ENCODE measurements at places on chromosomes 6 and 20.

- DNase-seq: peak; percentile 69
Measured at GRCh38 chr6:34226731-34227586, 9.7 kb upstream of the HMGA1 start.

GRCh38 chr6:33815854-33816253 lies 12.1 kb upstream of the MLN start:
- DNase-seq: no peak

DNA sequence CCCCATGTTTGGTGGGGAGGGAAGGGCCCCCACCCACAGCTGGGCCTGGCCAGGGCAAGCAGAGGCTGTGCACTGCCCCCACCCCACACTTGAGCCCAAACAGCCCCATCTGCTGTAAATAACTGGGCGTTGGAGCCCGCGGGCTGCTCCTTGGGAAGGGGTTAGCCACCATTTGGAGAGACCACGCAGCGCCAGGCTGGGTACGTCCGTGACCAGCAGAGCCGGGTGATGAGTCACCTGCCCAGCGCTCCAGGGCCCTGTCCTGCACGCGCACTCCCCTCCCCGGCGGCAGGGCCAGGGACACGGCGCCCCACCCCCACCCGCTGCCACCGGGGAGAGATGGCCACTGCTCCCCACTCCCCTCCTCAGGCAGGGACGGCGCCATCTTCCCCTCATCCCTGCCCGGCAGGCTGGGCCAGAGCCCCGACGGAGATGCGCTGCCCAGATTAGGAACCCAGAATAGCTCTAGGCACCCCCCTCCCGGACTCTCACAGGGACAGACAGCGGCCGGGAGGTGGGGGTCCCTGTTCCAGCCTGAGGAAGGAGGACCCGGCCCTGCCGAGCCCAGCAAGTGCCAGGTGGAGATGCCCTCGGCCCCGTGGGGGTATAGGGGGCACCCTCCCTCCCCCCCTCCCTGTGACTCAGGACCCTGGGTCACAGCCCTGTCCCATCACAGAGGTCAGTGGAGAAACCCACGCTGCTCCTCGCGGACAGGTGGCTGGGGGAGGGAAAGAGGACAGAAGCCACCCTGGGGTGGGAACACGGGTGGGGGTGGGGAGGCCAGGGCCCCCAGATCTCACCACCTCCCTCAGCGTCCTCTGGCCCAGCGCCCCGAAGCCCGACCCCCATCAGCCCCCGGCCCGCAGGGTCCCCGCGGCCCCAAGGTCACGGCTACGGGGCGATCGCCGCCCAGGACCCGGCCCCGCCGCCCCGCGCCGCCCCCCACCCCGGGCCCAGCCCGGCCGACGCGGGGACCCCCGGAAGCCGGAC lies 642 bp downstream of the EEF1A2 start:
- peak; percentile 72 for DNase-seq

DNA sequence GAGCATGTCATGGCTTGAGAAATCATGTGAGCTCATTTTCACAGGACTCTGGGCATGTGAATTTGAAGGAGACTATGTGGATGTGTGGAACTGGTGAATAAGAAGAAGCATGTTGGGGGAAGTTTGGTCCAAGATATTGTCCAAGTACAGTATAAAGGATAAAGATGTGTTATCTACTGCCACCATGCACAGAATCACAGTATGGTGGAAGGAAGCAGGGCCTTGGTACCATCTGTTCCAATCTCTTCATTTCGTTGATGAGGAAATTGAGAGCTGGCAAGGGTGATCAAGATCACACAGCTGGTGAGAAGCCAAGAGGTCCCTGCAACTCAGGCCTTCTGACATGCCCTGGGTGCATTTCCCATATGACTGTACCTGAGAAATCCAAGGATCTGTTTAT lies 31.5 kb upstream of the RIPOR2 start:
- DNase-seq: no peak

- DNase-seq: no peak
Measured at GRCh38 chr6:149503276-149503675, 18.5 kb upstream of the ZC3H12D start.

DNA sequence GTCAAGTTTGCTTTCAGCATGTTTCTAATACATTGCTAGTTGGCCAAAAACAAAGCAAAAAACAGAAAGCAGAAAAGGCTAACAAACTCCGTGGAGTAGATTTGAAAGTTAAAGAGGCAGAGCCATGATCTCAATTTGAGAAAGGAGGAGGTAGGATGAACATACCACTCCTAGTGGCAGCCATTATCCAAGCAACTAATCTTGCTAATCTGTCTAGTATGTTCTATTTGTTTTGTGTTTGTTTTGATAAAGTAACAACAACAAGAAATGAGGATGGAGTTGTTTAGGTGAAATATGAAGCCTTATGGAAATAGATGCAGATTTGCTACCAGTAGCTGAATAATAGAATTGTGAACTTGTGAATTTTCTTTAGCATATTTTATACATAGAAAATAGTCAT lies 295.5 kb upstream of the PRDM1 start:
- DNase-seq: no peak

DNA sequence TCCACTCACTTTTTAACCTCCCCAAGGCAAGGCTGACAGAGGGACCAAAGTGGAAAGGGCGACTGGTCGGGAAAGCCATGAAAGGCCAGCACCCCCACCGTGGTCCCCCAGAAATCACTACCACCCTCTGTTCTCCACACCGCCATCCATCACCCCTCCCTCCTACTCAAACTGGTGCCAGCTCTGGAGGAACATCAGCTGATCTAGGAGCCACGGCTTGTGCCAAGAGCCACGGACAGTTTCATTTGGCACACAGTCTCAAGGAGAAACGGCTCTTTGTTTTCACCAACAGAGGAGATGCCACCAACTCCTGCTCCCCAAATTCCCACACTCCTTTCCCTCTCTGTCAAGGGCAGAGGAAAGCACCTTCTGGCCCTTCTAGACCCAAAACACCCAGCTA lies 26.0 kb downstream of the TBC1D7 start:
- DNase-seq: peak; percentile 16

DNA sequence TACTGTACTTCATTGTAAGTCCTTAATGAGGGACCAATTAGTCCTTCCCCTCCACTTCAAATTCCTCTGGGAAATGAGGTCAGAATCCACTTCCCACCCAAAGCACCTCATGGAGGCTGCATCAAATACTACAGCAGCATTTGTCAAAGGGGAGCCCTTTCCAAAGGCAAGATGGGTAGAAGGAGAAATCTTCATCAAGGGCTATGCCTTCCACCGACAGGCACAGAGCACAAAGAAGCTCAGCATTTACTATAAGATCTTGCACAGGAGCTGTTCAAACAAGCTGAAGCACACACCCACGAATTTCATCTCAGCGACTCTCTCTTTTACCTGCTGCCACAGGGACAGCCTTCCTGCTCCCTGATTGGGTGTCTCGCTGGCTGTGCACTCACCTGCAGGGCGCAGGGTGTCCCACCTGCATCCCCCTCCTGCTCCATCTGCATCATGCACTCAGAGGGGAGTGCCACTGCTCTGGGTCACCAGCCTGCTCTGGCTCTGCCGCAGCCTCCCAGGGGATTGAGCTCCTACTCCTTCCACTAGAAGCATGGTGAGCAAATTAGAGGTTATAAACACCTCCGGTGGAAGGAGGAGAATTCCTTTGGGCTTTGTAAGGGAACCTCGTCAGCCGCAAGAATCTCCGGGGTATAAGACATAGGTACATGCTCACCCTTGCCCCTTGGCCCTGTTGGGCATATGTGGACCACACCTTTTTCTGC lies 164.5 kb downstream of the ATXN1 start:
- no peak for DNase-seq

- DNase-seq: peak; percentile 48
Measured at GRCh38 chr6:16064671-16065072, 64.2 kb upstream of the MYLIP start.

GRCh38 chr6:98358173-98358572 lies 476.2 kb upstream of the POU3F2 start:
- no peak for DNase-seq

DNA sequence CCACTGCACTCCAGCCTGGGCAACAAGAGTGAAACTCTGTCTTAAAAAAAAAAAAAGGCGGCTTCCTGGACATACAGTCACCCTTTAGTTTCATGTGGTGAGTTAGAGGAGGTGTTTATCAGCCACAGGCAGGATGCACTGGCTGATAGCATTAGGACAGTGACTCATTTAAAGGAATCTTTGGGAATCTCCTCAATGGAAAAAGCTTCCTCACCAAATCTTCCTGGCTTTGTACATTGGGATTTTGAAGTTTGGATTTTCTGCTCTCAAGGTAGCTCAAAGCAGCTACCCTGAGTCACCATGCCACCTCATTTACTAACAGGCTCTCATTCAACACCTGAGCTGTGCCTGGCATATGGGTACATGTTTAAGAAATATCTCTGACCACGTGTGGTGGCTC lies 20.2 kb downstream of the PRPH2 start:
- DNase-seq: no peak
